ENCODE measurements at places on chromosomes 4 and X. TPM values are rescaled to one million over a fixed set of nuclear protein-coding genes. Genes with fewer than 3 reads are reported as not detected.

UCP1 gene
- total RNA-seq, result not detected

ADH1A gene
- total RNA-seq, result not detected

DCAF12L1 gene
- not detected for total RNA-seq

MTTP gene
- not detected for total RNA-seq

BMPR1B gene
- total RNA-seq, result 7.1 TPM

MAOB gene
- total RNA-seq, result 0.72 TPM

SHROOM2 gene
- 6.2 TPM for total RNA-seq

HSD17B10 gene
- 48.5 TPM for total RNA-seq

KIAA1210 gene
- total RNA-seq, result not detected

CD38 gene
- total RNA-seq, result under 0.01 TPM

PTCHD1 gene
- not detected for total RNA-seq

TKTL2 gene
- total RNA-seq, result not detected

RNF175 gene
- total RNA-seq, result under 0.01 TPM

UGT2B11 gene
- not detected for total RNA-seq

EPGN gene
- 1.2 TPM for total RNA-seq

SLC10A3 gene
- total RNA-seq, result 36.2 TPM

RASL11B gene
- total RNA-seq, result under 0.01 TPM

MBNL3 gene
- 2.9 TPM for total RNA-seq

SPOCK3 gene
- total RNA-seq, result not detected

STK26 gene
- 9.4 TPM for total RNA-seq

HS6ST2 gene
- not detected for total RNA-seq

COL4A6 gene
- total RNA-seq, result not detected

TMPRSS11B gene
- total RNA-seq, result not detected

HSFX3 gene
- not detected for total RNA-seq

UGT2B7 gene
- total RNA-seq, result not detected

GPR143 gene
- total RNA-seq, result not detected

ANOS1 gene
- total RNA-seq, result 1.1 TPM

TFE3 gene
- total RNA-seq, result 46.7 TPM

NFKB1 gene
- 27.1 TPM for total RNA-seq

F9 gene
- not detected for total RNA-seq

TRIML2 gene
- total RNA-seq, result under 0.01 TPM

SPANXB1 gene
- total RNA-seq, result not detected

CRLF2 gene
- 0.29 TPM for total RNA-seq

TRAM1L1 gene
- 4.3 TPM for total RNA-seq

CSN1S1 gene
- not detected for total RNA-seq

NEUROG2 gene
- total RNA-seq, result not detected

HS3ST1 gene
- under 0.01 TPM for total RNA-seq

ODAPH gene
- not detected for total RNA-seq

CCDC149 gene
- 14.7 TPM for total RNA-seq

USP38 gene
- total RNA-seq, result 25.7 TPM

SLC49A3 gene
- total RNA-seq, result 13.6 TPM

ATP1B4 gene
- not detected for total RNA-seq

YIPF7 gene
- not detected for total RNA-seq

SORBS2 gene
- total RNA-seq, result 50.7 TPM

PRR32 gene
- not detected for total RNA-seq

GRIA2 gene
- under 0.01 TPM for total RNA-seq
